MV-4-11 (cell line): ENCODE measurements at places on chromosomes 13 and 19.

DNA sequence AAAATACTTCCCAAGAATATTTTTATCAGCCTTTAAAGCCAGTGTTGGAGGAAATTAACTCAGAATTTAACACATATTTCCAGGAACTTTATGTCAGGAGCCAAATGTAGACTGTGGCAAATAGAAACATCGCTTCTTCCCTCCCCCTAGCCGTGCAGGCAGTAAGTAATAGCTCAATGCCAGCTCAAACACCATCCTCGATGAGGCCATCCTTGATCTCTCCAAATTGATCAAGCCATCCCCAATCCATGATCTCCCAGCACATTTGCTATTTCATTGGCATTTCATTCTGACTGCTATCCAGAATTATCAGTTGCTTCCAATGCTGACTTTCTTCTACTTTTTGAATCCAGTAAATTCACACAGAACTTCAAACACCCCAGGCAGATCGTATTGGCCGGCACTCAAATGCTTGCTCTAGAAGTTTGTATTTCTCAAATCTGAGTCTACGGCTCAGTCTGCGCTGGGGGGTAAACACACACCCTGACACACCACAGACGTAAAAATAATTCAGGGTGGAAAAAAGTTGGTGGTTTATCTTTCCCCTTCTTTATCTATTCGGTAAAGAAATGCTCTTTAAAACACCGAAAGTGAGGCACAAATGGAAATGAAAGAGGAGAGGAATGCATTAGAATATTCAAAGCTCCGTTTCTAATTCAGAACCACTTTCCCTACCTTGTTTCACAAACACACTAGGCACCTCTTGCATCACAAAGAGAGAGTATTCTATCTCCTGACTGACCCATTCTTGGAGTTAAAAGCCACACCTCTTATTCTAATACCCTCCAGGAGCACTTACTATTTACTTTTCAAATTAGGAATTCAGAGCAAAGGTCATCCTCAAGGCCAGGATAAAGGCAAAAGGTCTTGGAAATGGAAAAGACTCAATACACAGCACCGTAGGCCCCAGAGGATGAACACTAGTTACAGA, 991 bp downstream of the OBI1 start:
- DNase-seq = peak; percentile 39

GRCh38 chr19:53608381-53608780, 23.4 kb upstream of the DPRX start:
- DNase-seq = no peak

GRCh38 chr19:18790566-18791314, at the start of gene COMP:
COMP (minus strand) TSS chr19:18791305; CDS start chr19:18791269, 36 bp downstream.
- DNase-seq = no peak

DNA sequence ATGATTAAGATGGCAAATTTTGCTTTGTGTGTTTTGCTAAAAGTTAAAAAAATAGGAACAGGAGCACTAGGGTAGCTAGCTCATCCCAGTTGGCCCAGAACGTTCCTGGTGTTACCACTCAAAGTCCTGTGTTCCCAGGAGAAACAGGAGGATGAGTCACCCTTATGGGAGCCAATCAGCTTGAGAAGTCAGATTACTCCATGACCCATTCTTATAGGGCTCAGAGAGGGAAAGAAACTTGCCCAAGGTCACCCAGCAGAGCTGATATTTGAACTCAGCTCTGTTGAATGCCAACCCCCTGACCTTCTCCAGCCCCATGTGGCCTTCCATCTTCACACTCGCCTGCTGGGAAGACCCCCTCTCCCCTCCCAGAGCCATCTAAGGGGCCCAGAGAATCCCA, 13.0 kb downstream of the NMRK2 start:
- DNase-seq = peak; percentile 5

DNA sequence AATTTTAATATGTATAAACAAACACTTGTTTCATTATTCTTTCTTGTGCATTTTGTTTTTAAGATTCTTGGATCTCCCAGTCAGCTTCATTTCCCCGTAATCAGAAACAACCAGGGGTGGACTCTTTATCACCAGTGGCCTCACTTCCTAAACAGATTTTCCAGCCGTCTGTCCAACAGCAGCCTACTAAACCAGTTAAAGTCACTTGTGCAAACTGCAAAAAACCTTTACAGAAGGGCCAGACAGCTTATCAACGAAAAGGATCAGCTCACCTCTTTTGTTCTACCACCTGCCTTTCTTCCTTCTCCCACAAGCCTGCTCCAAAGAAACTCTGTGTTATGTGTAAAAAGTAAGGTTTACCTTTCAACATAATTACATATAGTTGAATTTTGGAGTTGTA, 44.3 kb downstream of the ZMYM2 start:
- no peak for DNase-seq

GRCh38 chr19:47305309-47305751, 4.3 kb upstream of the C5AR1 start:
- peak; percentile 65 for DNase-seq

- DNase-seq = no peak
Measured at GRCh38 chr19:40716031-40716481, 630 bp downstream of the COQ8B start.

DNA sequence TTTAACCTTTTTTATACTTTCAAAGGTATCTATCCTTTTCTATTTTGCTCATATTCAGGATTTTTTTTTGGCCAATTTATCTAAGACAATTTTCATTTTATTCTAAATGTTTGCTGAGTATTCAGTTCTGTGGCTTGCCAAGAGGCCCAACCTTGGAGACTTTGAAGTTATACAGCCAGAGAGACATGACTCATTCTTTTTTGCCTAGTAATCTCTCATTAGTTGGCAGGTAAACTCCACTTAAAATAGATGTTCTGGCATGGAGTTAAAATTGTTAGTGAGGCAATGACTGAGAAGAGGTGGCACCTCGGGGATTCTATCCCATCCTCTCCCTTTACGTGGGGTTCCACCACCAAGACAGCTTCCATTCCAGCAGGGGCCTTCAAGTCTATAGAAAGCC, 213.8 kb downstream of the KCTD12 start:
- DNase-seq = no peak

GRCh38 chr13:112910016-112910415, 59.0 kb upstream of the MCF2L start:
- DNase-seq = no peak

DNA sequence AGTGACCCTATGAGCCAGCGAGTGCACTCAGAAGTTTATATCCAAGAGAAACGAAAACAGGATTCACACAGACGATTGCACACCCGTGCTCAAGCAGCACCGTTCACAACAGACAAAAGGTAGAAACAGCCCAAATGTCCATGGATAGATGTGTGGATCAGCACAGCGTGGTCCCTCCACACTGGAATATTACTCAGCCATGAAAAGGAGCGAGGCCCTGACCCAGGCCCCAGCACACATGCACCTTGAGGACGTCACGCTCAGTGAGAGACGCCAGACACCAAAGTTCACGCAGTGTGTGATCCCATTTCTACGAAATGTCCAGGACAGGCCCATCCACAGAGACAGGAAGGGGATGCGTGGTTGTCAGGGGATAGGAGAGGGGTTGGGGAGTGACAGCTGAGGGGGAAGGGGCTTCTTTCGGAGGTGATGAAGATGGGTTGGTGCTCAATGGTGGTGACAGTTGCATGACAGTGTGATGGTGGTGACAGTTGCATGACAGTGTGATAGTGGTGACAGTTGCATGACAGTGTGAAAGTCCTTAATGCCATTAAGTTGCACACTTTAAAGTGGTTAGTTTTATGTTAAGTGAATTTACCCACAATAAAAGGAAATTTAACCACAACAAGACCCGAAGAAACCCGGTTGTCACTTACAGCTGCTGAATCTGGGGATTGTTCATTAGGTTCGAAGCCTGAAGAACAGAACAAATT, 18.9 kb upstream of the SLC39A3 start:
- no peak for DNase-seq

GRCh38 chr13:50126263-50126992, 111.2 kb downstream of the KCNRG start:
- DNase-seq = peak; percentile 69
